NCI-H2029 (cell line): ENCODE measurements at places on chromosomes 1 and 21.
A peak's percentile ranks its signal among the peaks of the same experiment; 100 is the strongest.

DNA sequence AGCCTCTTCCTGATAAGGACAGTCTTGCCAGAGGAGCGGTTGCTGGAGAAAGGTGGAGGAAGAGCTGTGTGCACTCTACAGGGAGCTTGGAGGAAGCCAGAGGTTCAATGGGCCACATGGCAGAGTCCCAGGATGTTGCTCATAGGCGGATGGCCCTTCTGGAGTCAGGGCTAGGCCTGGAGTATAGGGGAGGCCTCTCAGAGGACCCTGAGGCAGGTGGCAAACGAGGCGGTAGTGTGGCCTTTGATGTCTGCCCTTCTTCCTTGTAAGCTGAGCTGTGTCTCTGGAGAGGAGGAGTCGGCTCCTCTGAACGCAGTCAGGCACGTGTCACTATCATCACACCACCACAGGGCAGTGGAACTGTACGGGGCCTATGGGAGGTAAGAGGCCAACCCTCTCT, 8.6 kb downstream of the PKP1 start:
- peak; percentile 74 for DNase-seq

DNA sequence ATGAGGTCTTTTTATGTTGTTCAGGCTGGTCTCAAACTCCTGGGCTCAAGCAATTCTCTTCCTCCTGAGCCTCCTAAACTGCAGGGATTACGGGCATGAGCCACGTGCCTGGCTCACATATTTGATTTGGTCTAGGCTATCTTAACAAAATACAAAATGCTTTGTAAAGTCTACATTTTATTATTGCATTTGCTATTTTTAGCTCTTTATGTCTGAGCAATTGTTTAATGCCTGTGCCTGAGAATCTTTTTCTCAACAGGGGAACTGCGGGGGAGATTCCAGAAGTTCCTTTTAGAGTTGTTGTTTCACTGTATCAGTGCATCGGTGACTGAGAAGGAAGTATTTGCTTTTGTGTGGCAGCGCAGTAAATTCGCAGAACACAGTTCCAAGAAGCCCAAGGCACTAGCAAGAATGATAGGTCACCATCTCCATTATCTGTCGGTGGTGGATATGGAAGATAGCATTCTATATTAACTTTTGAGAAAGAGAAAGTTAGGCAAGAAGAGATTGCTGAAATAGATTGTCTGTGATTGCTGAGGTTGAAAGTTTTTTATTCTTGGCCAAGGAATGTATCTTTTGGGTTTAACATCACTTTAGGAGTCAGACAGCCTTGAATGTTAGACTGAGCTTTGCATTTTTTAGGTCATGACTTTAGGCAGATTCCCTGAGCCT, 167.3 kb downstream of the PDE4B start:
- no peak for DNase-seq

GRCh38 chr1:38064197-38064903, 17.8 kb upstream of the POU3F1 start:
- no peak for DNase-seq

DNA sequence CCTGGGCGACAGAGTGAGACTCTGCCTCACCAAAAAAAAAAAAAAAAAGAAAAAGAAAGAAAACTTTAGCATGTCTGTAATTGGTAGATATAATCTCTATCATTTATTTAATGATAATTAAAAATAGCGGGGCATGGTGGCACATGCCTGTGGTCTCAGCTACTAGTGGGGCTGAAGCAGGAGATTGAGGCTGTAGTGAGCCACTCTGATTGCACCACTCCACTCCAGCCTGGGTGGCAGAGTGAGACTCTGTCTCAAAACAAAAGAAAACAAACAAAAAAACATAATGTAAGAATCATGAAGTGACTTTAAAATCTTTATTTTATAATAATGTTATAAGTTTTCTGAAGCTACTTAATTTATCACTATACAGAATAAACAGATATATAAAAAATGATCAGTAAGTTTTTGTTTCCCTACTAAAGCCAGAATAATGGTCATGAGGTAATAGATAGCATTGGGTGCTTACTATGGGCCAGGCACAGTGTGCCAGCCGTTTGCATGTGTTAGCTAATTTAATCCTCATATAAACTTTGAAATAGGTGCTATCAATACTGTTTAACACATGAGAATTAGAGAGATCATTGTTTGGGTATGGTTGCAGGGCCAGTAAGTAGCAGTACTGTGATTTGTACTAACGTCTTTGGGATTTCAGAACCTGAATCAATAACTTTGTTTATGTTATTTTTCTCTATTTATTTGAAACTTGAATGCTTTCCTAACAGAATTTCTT, 23.8 kb downstream of the CLIC4 start:
- DNase-seq = no peak

DNA sequence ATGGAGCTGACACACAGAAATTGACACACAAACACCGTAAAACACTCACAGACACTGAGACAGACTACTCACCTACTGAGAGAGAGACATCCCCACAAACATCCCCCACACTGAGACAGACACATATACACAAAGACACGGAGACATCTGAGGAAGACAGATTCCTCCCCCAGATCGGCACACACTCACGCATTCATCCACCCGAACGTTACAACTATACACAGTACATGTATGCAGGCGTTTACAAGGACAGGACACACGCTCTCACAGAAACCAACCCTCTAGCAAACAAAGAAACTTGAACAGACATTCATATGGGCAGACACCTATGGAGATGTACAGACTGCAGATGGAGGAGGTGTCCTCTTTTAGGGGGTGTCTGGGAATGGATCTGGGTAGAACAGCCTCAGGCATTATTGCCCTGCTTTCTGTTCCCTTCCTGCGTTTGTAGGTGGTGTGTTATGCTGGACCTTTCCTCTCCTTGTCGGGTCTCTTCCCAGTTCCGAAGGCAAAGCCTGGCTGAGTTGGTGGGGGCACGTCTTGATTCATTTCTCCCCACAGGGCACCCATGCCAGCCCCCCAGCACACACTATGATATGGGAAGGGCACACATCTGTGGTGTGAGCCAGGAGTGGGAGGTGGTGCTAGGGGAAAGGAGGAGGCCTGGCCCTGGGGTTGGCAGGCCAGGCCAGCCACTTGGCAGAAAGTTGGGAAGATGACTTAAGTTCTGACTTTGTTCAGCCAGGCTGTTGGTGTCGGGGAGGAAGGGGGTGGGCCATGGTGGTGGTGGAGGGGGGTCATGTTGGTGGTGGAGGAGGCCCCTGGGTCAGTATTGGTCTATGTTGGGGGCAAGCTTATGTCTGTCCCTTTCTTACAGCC, 1.5 kb downstream of the KIRREL1 start:
- DNase-seq = no peak

DNA sequence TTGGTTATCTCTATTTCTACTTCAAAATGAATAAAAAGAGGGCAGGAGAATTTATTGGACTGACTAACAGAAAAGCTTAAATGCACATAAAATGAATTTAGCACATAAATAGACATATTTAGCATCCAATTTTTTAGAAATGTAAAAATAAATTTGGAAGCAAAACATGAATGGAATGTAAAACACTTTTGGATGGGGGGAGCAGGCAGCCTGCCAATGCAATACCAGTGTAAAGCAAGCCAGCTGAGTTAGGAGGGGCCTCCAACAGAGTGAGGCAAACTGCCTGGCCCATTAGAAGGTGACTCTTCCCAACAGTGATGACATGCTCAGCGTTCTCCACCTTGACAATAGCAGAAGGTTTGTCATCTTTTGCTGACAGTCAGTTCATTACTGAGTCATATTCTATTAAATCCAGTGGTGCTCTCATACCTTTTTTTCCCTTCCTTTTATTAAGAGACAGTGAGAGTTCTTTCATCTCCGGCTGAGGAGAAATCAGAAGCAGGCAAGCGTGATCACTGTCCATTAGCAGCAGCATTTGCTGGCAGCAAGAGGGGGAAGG, 19.5 kb upstream of the EXO1 start:
- DNase-seq = no peak

GRCh38 chr1:77672374-77672773, 10.1 kb downstream of the ZZZ3 start:
- no peak for DNase-seq

- peak; percentile 4 for DNase-seq
Observed at GRCh38 chr1:157773493-157774350, 3.2 kb downstream of the FCRL2 start.

- peak; percentile 9 for DNase-seq
Observed at GRCh38 chr21:39184050-39184980, 1.1 kb upstream of the PSMG1 start.

- no peak for DNase-seq
Observed at GRCh38 chr1:203342192-203342940, 8.6 kb downstream of the FMOD start.

DNA sequence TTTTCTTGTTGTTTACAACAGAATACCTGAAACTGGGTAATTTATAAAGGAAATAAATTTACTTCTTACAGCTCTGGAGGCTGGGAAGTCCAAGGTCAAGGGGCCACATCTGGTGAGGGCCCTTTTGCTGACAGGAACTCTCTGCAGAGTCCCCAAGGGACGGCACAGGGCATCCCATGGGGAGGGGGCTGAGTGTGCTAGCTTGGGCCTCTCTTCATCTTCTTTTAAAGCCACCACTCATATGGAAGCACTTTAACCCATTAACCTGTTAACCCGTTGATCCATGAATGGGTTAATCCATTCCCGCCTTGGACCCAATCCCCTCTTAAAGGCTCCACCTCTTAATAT, 76.3 kb downstream of the OBSCN start:
- no peak for DNase-seq

DNA sequence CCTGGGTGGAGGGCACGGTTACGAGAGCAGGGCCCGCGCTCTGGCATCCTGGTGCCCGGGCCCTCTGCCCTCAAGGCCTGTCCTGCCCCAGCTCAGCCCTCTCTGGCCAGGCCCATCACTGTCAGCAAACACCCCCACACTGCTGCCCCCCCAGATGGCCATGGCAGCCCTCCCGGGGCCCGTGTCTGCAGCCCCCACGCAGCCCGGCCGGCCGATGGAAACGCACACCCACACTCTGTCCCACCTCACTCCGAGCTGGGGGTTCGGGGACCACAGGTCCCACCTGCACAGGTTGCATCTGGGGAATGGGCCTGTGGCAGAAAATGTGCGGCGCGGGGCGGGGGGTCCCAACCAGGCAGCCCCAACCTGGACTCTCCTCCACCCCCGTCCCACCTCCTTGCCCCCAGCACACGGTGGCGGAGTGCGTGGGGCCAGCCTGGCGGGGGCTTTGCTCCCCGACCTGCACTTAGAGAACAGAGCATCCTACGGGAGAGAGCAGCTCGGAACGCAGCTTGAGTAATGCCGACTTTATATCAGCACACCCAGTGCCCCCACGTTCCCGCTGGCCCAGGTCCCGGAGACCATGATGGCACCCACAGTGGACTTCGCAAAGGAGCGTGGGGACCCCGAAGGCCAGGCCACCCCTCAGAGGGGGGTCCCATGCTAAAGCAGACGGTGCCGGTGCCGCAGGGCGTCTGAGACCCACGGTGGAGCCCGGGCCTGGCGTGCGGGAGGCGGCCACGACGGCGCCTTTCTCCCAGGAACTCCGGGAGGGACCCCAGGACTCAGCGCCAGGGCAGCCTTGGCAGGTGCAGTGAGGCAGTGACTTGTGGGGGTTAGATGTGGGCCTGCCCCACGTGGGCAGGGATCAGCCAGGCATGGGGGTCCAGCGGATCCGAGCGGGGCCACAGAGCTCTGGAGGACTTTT, 7.5 kb upstream of the RNF223 start:
- no peak for DNase-seq

DNA sequence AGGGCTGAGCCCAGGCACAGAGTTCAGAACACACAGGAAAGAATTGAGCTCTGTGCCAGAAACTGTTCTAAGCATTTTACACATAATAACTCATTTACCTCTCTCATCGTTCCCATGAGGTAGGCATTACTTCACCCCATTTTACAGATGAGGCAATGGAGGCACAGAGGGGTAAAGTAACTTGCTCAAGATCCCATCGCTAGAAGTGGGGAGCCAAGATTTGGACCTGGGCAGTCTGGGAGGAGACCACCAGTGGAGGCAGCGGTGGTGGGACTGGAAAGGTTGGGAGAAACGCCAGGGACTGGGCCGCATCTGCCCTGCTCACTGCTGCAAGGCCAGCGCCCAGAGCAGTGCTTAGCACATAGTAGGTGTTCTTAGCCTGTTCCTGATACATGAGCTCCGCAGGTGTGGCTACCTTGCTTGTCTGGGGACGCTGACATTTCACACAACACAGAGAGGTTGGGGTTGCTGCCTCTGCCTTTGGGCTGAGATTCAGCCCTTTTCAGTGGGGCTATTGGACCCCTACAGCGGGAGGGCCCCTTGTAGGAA, 27.8 kb upstream of the EPS8L3 start:
- no peak for DNase-seq

DNA sequence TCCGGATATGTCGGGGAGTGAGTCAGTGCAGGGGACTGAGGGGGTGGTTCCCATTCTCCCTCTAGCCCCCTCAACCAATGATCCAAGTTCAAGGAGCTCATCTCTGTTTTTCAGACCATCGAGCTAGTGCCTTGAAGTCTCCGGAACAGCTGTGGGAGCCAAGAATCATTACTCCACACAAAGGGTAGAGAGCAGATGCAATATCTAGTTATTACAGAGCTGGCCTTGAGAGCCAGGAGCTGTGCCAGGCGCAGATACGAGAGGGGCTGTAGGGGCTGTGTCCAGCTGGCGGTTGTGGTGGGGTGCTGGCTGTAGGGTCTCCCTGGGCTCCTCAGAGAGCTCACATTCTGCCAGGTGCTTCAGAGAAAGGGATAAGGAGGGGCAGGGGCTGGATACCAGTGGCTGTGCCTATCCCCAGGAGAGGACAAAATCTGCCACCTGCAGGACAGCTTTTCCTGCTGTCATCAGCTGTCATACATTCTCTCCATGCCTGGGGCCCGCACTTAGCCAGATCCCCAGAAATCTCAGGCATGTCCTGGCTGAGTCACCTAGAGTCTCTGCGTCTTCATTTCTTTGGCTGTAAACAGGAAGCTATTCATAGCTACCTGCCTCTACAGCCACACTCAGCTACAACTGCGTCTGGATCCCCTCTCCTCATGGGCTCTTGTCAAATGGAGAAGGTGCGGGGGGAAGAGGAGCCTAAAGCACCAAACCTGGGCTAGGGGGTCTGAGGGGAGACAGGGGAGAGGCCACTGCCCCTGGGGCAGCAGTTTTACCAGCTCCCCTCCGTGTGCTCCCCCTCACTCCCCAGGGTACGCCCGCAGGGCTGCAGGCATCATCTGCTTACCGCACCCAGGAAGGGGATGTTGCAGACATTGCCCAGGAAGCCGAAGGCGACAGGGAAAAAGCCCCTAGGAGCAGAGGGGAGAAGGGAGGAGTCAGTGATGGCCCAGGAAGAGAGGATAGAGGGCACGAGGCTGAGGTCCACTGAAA, 2.4 kb upstream of the KISS1 start:
- no peak for DNase-seq

DNA sequence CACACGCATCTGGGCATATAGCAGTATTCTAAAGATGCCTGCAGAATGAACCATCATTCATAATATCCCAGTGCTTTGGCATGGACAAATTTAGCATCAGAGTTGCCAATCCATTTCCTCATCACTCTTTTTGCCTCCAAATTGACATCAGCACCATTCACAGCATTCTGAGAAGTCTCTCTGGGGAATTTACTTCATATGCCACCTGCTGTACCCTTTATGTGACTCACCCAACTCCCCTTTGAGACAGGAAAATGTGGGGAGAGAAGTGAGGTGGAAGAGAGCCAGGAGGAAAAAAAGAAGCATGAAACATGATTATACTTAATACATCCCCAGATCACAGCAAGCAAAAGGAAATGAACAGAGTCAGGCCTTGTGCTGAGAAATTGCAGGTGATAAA, 37.4 kb downstream of the RAB3B start:
- no peak for DNase-seq

GRCh38 chr1:186202271-186202764, 172.7 kb downstream of the TPR start:
- no peak for DNase-seq

- no peak for DNase-seq
Observed at GRCh38 chr1:50424884-50425375, 1.7 kb upstream of the DMRTA2 start.
